Kasumi-1 (cell line): ENCODE measurements at places on chromosomes 2 and 18.

DNA sequence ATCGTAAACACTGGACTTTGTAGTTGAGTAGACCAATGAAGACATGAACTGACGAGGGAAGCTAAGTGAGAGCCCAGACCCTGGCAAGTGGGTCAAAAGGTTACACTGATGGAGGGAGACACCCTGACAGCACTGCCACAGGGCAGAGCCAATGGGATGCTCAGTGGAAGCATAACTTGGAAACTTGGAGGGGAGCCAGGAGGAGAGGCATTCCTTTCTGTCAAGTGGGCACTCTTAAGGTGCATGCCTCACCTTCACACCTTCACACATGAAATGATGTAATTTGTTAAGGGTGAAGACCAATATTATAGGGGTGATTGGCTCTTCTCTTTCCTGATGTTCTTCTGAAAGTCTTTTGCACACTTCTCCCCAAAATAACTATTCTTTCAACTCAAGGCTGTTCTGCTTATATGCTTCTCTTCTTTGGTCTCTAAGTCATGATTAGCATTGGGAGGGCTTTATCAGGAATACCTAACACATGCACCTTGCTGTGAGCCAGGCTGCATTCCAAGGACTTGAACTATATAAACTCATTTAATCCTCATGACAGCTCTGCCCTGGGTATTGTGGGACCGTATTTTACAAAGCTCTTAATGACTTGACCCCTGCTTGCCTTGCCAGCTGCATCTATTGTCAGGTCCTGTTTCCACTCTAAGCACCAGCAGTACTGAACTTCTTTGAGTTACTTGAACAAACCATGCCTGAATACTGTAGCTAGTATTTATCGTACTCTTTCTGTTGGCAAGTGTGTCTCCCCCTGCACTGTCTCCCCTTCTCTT is 19.0 kb downstream of the RPL37A start:
- no peak for DNase-seq

DNA sequence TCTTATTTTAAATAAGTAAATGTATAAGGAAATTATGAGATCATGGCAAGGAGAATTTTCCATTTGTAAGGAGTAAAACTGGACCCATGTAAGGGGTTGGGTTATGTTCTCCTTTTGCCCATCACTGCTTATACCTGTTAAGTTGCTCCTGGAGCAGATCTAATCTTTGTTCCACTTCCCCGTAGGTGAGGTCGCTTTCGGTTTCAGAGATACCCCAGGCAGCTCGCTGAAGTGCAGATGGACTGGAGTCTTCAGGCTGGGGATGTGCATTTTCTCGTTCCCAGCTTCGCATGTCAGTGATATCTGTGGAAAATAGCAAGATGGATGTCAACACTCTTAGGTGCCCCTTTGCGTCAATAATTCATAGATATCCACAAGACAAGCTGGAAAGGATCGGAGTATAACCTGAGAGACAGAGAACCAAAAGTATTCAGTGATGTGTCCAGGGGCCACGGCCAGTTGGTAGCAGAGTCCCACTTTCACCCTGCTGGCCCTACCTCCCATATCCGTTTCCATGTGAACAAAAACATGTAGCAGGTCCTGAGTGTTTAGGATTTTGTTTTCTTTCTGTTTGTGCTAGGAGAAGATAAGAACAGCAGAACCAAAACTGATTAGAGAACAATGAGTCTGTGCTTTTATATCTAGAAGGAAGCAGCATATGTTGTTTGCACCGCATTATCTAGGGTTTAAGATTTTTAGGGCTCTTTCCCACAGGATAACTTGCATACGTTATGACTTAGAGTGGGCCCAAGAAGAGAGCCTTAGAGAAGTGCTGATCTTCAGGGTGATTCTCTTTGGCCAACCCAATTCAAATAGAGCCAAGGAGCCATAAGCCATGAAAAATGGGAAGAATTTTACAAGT is 36.0 kb downstream of the GCA start:
- no peak for DNase-seq

- DNase-seq, result no peak
Measured at GRCh38 chr2:151789055-151789834, 39.0 kb downstream of the ARL5A start.

DNA sequence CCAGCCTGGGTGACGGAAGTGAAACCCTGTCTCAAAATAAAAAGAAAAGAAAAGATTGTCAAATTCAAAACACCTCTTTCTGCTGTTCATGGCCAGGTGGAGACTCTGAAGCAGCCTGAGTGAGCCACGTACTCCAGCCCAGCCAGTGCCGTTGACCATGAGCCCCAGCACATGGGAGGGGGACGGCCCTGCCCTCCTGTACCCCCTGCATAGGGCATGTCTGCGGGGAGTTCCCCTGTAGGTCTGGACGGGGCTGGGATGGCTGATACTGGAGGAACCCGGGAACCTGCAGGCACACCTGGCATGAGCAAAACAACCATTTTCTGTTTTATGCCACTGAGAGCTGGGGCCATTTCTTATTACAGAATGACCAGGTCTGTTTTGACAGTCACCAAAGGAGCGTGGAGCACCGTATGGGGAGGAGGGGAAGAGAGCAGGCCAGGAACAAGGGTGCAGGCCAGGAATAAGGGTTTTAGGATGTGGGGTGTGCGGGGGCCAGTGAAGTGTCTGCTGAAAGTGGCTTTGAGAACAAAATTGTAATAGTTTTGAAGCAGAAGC is 30.1 kb downstream of the TMEM18 start:
- DNase-seq, result no peak

GRCh38 chr18:57527556-57528229 is 58.8 kb downstream of the FECH start:
- DNase-seq, result no peak

GRCh38 chr2:137168552-137168951 is 403.2 kb downstream of the THSD7B start:
- DNase-seq, result no peak

- DNase-seq, result peak; percentile 82
Measured at GRCh38 chr18:24878289-24878688, 417.9 kb downstream of the HRH4 start.

GRCh38 chr18:43420950-43421349 is 143.7 kb upstream of the SYT4 start:
- no peak for DNase-seq

- DNase-seq, result no peak
Measured at GRCh38 chr18:23719634-23720201, 30.5 kb downstream of the LAMA3 start.

DNA sequence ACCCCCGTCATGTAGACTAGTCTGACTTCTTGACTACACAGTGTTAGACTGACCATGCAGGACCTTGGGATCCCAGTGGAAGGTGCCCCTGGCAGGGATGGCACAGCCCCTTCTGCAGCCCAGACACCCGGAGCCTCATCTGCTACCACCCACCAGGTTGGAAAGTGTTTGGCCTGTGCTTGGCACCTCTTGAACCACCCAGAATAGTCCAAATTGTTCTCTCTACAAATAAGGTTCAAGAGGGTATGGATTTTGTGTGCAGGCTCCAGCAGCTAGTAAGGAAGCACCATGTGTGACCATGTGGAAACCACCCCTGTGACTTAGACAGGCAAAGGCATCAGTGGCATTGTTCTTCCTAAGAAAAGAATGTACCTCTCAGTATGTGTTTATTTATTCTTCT is 18.4 kb downstream of the L3MBTL4 start:
- no peak for DNase-seq

DNA sequence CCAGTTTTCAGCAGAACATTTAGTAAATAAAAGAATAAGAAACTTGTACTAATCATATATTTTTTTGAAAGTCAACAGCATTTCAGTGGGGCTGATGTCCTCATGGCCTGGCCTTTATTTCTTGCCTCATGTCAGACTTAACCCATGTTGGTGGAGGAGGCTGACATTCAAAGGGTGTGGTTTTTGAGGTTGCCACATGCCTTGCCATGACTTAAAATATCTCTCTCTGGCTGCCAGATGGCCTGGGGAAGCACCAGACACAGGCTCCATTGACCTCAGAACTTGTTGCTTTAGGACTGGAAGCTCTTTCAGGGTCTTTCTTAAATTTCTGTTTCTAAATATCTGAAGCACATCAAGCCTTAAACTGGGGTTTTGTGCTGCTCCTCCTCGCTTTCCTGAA is 32.5 kb upstream of the CD28 start:
- peak; percentile 5 for DNase-seq

- no peak for DNase-seq
Measured at GRCh38 chr2:62856228-62857040, 150.9 kb downstream of the EHBP1 start.

GRCh38 chr2:65404988-65405697 is 27.3 kb downstream of the SPRED2 start:
- no peak for DNase-seq

DNA sequence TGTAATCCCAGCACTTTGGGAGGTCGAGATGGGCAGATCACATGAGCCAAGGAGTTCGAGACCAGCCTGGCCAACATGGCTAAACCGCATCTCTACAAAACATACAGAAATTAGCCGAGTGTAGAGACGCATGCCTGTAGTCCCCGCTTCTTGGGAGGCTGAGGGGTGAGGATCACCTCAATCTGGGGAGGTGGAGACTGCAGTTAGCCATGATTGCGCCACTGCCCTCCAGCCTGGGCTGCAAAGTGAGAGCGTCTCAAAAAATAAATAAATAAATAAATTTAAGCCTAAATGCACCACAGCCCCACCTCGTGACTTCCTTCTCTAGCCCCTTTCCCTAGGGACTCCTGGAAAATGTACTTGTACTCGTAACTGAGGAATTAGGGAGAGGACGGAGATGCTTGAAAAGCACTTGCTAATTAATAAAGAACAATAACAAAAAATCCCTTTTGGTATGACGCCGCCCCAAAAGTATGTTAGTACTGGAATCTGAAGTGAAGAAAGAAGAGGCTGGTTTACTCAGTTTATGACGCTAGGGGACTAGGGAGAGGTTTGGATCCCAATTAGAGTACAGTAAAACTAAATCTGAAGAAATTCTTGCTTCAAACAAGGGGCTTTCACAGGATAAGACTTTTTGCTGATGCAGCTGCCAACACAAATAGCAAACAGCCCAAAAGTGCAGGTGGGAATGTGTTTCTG is 887 bp upstream of the ZNF396 start:
- no peak for DNase-seq

DNA sequence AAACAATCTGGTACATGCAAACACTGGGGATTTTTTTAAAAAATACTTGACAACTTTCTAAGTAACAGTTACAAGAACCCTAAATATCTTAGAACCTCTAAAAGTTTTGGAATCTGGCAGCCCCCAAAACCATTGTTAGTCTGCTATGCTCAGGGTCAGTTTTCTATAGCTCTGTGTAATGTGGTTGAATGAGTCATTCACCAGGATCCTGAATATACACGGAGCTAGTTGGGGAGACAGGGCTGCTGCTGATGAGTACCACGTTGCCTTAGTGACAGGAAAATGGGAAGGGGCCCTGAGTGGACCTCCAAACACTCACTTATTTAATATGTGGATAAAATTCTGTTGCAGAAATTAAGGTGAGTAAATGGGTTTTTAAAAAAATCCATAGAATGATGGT is 36.9 kb upstream of the TANC1 start:
- peak; percentile 53 for DNase-seq

GRCh38 chr18:59067873-59068272 is 71.8 kb upstream of the SEC11C start:
- DNase-seq, result no peak

- DNase-seq, result no peak
Measured at GRCh38 chr18:50518787-50519546, 40.9 kb upstream of the MAPK4 start.

- peak; percentile 46 for DNase-seq
Measured at GRCh38 chr18:12308386-12309100, 502 bp downstream of the TUBB6 start.

- no peak for DNase-seq
Measured at GRCh38 chr2:30566631-30567030, 119.6 kb downstream of the LCLAT1 start.

- DNase-seq, result no peak
Measured at GRCh38 chr2:43984533-43984932, 11.3 kb downstream of the LRPPRC start.

DNA sequence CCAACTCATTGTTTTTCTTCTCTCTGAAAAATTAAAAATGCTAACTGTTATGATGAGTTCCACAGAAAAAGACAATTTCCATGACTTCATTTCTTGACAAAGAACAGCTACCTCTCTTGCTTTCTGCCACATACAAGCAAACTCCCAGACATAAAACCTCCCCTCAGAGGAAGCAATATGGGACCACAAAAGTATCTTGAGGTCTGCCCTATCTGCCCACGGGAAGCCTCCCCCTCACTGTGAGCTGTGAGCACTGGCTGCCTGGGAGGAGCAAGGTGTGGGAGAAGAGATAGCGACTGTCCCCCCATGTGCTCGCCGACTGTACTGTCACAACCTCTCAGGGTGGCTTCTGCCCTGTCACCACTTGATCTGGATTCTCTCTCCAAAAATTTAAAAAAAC is 69.7 kb upstream of the NRP2 start:
- peak; percentile 49 for DNase-seq

GRCh38 chr2:168255866-168256265 is 8.5 kb upstream of the STK39 start:
- no peak for DNase-seq

DNA sequence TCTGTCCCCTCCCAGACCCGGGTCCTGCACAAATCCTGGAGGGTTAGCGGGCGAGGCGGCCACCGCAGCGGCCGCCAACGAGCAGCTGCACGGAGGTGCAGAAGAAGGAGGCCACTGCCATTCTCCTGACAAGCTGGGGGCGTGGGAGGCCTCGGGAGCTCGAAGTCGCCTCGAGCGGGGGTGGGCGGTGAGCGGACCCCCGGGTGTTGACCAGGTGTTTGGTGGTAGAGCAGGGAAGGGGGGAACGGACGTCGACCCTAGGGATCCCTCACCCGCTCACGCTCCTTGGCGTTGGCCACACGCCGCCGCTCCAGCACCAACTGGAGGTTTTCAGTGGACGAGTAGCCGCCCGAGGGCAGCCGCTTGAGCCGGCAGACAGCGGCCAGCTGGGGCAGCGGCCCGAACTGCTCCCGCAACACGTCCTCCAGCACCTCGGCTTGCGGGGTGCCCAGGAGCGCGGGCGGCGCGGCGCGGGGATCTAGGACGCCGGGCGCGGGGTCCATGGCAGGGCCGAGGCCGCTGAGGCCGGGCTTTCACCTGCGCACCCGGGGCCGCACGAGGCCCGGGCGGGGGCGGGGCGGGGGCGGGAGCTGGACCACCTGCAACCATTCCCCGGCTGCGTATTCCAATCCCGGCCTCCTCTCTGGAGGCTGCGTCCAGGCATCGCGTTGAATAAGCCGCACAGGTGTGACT is at the start of gene FIGLA:
TSS of gene FIGLA (minus strand) at position 508 of the 693 bp plus-strand sequence. CDS start at position 503, 5 bp downstream.
- no peak for DNase-seq

- DNase-seq, result no peak
Measured at GRCh38 chr2:201353116-201353515, 4.0 kb downstream of the FLACC1 start.

DNA sequence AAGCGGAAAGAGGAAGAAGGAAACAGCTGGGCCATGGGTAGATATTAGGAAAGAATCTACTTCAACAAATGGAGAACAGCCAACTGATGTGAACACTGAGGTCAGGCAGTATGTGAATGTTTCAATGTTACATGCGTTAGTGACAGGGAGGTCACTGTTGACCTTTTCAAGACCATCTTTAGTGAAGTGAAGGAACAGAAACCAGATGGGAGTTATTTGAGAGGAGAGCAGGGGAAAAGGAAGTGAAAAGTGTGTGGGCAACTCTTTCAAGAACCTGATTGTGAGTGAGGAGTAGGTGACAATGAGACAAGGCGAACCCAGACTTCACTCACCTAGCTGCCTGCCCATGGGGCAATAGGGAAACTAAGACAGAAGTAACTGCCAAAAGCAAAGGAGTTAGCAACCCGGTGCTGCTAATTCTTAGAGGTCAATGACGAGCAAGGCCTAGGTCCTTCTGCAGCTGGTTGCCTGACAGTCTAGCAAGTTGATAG is 67.0 kb downstream of the SP3 start:
- DNase-seq, result peak; percentile 81

GRCh38 chr2:47509250-47509649 is 106.3 kb downstream of the MSH2 start:
- peak; percentile 51 for DNase-seq

GRCh38 chr2:240250150-240250984 is 109.9 kb upstream of the OTOS start:
- no peak for DNase-seq
